Motor neuron (in vitro differentiated cells): ENCODE measurements at places on chromosomes 5 and 9.
A peak's percentile ranks its signal among the peaks of the same experiment; 100 is the strongest.

GRCh38 chr5:67066815-67067214 is 129.8 kb downstream of the CD180 start:
- peak; percentile 45 for ATAC-seq

GRCh38 chr9:87973730-87974292 is 522 bp downstream of the CDK20 start:
- ATAC-seq: peak; percentile 13

GRCh38 chr9:6414247-6414641 is 1.2 kb downstream of the UHRF2 start:
- no peak for ATAC-seq

- ATAC-seq: peak; percentile 87
Measured at GRCh38 chr9:19940811-19941535, 152.1 kb upstream of the SLC24A2 start.

DNA sequence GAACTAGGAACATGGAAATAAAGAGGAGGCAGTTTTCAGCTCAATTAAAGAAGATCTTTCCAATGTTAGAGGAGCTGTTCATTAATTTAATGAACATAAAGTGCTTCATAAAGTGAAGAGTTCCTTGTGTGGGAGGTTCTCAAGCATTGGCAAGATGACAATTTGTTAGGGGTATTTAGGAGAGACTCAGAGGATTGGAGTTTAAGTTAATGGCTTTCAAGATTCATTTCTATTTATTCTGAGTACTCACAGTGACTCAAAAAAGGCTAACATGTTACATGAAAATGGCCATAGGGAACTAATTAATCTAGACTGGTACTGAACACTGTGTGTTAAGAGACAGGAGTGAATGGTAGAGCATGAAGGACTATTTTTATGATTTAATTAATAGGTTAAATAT is 55.4 kb upstream of the CDH12 start:
- ATAC-seq: peak; percentile 51

DNA sequence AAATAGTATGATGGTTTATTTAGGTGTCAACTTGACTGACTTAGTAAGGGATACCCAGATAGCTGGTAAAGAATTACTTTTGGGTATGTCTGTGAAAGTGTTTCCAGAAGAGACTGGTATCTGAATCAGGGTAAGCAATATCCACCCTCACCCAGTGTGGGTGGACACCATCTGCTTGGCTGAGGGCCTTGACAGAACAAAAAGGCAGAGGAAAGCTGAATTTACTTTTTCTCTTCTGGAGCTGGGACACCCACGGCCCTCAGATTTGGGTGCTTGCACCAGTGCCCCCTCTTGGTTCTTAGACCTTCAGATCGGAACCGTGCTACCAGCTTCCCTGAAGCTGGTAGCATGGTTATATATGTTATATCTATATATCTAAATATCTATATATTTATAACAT is 489.5 kb upstream of the MPDZ start:
- no peak for ATAC-seq

DNA sequence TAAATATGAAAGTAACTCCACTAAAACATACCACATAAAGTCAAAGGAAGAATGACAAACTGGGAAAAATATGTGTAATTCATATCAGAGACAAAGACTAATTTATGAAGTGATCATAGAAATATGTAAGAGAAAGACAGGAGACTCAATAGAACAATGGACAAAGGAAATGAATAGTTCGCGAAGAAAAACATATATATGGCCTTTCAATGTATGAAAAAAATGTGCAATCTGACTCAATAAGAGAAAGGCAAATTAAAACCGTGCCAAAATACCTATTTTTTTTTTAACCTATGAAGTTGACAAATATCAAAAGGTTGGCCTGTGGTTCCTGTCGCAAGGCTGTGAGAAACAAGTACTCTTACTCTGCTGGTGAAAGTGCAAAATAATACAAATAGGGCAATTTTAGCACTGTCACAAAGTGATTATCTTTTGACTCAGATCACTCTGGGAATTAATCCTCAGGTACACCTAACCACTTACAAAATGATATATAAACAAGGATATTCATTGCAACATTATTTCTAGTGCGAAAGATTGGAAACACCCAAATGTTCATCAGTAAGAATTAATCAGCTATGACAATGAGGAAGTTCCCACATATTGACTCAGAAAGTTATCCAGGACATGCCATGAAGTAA is 3.7 kb downstream of the C9 start:
- no peak for ATAC-seq

- no peak for ATAC-seq
Measured at GRCh38 chr5:36181774-36182173, 29.9 kb downstream of the SKP2 start.

GRCh38 chr9:137140151-137141012 is 1.4 kb downstream of the GRIN1 start:
- ATAC-seq: no peak

- no peak for ATAC-seq
Measured at GRCh38 chr5:172141949-172142319, 46.1 kb downstream of the STK10 start.

DNA sequence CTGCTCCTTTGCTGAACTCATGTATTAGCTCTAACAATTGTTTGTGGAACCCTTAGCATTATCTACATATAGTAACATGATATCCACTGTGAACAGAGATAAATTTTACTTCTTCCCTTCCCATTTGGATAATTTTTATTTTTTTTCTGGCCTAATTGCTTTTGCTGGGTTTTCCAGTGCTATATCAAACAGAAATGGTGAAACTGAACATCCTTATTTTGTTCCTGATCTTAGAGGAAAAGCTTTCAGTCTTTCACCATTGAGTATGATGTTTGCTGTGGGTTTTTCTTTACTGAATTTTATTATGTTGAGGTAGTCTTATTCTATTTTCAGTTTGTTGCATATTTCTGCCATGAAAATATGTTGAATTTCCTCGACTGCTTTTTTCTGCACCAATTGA is 44.8 kb upstream of the STARD4 start:
- no peak for ATAC-seq

DNA sequence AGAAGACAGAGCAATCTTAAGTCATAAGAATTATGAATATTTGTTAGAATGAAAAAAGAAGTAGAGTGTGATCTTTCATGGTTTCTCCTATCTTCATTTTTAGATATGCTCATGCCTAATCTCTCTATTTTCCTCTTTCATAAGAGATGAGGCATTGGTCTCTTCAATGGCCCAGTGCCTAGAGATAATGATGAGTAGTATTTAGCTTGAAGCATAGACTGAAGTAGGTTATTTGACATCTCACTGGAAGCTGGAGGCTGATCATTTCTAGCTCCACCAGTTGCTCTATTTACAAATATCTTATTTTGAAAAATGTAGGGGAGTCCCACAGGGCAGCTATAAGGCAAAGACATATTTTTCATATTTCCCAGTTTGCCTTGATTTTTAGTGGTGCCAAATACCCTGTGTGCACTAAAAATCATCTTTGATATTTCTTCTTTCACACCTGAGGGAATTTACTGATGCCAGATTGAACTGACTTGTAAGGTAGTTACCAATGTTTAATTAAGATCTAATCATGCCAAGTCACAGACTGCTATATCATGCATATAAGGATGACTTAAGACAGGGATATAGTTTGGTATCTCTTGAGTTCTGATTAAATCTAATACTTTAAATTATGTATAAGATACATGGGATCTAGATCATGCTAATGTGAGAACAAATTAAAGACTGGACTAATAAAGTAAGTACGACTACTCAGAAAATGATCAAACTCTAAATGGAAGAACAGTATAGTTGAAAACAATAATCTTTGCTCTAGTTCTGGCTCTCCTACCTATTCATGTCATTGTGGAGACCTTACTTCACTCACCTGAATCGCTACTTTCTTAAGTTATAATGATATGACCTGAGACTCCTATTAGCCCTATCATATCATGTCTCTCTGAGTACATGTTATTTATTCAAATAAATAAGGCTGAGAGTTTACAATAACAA is 108.2 kb upstream of the IFNE start:
- no peak for ATAC-seq

- ATAC-seq: no peak
Measured at GRCh38 chr9:119091074-119091473, 278.2 kb downstream of the BRINP1 start.

DNA sequence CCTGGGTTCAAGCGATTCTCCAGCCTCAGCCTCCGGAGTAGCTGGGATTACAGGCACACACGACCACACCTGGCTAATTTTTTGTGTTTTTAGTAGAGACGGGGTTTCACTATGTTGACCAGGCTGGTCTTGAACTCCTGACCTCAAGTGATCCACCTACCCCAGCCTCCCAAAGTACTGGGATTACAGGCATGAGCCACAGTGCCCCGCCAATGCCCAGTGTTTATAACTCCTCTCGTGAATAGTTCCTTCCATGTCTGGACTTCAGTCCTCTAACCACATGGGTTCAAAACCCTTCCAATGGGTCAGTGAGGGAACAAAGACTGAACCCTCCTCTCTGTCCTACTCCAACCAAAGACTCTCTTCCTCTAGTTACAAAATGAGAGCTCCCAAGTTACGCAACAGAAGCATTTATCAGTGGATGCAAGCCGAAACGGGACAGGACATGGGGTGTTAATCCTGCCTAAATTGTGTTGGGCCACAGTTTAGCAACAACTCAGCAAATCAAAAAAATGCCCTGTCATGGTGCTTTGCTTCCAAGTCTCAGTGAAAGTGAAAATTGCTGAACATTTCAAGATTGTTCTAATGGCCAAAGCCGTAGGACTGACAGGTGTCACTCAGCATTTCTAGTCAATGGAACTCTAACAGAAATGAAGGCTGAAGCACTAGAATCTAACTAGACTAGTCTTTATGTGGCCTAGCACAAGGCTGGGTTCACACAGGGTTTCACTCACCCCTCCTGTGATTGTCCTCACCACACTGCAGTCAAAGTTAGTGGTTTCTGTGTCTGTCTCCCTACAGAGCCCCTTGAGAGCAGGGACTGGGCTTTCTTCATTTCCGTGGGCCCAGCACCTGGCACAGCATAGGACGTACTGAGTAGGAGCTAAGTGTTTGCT is 3.2 kb upstream of the TMEM245 start:
- ATAC-seq: no peak

DNA sequence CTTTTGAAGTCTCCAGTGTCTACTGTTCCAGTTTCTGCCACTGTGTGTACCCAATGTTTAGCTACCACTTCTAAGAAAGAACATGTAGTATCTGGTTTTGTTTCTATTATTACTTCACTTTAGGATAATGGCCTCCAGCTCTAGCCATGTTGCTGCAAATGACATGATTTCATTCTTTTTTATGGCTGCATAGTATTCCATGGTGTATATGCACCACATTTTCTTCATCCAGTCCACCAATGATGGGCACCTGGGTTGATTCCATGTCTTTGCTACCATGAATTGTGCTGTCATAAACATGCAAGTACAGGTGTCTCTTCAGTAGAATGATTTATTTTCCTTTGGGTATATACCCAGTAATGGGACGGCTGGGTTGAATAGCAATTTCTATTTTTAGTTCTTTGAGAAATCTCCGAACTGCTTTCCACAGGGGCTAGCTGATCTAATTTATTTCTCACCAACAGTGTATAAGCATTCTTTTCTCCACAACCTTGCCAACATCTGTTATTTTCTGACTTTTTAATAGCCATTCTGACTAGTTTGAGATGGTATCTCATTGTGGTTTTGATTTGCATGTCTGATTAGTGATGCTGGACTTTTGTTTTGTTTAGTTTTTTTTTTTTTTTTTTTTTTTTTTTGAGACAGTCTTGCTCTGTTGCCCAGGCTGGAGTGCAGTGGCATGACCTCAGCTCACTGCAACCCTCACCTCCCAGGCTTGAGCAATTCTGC is 68.9 kb downstream of the WDR41 start:
- ATAC-seq: no peak

GRCh38 chr5:11504065-11504885 is 400.0 kb downstream of the CTNND2 start:
- ATAC-seq: peak; percentile 30

DNA sequence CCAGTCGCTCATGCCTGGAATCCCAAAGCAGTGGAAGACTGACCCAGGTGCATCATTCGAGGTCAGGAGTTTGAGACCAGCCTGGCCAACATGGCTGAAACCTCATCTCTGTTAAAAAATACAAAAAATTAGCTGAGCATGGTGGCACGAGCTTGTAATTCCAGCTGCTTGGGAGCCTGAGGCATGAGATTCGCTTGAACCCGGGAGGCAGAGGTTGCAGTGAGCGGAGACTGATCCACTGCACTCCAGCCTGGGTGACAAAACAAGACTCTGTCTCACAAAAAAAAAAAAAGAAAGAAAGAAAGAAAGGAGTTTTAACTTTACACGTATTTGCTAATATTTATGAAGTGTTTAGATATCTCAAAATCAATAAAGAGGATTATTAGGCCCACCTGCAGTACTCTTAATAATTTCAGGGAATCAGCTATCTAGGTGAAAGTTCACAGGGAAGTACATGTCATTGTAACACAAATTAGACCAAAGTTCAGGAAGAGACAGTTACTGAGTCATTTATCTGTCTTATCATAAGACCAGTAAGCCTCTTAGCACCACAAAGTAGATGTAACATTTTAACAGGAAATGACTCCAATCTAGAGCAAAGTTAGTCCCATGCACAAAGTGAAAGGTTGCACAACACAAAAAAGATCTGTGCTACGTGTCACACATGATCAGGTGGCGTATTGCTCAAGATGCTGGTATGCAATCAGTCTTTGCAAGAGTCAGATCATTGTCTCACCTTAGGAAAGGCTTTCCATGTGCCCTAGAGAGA is 34.1 kb upstream of the PLIN2 start:
- peak; percentile 41 for ATAC-seq

- ATAC-seq: no peak
Measured at GRCh38 chr5:6805841-6806240, 92.6 kb downstream of the TENT4A start.

GRCh38 chr5:75037106-75037505 is 15.3 kb downstream of the GCNT4 start:
- peak; percentile 93 for ATAC-seq

- ATAC-seq: no peak
Measured at GRCh38 chr9:120742951-120743416, 28.7 kb upstream of the MEGF9 start.

DNA sequence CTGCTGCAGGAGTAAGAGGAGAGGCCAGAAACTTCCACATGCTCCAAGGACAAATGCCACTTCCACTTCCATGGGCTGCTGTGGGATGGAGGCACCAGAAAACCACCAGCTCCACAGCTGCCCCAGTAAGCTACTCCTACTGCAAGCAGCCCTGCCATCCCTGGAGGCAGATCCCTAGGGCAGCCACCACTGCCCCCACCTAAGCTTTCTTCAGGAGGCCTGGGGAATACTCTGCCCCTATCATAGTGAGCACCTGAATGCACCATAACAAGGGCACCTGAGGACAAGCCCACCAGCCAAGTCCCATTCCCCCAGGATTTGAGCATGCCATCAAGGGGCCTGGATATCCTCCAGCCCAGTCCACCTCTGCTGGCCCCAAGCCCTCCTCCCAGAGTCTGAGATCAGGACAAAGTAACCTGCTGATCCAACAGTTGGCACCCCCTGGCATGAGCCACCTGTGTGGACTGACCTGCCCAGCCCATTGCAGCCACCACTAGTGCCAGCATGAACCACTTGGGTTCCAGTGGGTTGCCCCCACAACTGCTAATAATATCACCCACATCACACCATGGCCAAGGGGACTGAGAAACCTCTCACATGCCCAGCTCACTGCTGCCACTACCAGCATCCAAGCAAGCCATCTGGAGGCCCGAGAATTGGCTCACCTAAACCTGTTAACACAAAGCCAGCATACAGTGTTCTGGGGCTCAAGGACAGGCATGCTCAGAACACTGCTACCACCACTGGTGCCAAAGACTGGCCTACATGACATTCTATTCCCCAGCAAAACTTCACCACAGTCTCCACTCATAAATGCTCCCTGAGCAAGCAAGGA is 480.1 kb downstream of the CDH12 start:
- no peak for ATAC-seq
